CD8-positive, alpha-beta memory T cell (primary cell): ENCODE measurements at places on chromosomes 12 and 14. TPM values are rescaled to one million over a fixed set of nuclear protein-coding genes. Genes with fewer than 3 reads are reported as not detected.

DNA sequence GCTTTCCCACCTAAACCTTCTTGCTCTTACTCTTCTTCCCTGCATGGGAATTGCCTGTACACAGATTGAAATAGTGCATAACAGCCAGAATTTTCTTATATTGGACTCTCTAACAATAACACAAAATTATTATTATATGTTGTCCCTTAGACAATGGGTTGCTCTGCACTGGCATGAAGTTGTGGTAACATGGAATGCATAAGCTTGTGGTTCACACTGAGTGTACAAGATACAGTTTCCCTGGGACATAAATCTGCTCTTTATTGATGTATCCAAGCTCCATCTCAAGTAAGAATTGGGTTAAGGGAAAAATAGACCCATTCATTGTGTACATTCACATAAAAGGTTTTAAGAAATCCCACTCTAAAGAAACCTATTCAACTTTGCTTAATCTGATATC is 114.4 kb upstream of the NTF3 start:
- DNase-seq = no peak

DNA sequence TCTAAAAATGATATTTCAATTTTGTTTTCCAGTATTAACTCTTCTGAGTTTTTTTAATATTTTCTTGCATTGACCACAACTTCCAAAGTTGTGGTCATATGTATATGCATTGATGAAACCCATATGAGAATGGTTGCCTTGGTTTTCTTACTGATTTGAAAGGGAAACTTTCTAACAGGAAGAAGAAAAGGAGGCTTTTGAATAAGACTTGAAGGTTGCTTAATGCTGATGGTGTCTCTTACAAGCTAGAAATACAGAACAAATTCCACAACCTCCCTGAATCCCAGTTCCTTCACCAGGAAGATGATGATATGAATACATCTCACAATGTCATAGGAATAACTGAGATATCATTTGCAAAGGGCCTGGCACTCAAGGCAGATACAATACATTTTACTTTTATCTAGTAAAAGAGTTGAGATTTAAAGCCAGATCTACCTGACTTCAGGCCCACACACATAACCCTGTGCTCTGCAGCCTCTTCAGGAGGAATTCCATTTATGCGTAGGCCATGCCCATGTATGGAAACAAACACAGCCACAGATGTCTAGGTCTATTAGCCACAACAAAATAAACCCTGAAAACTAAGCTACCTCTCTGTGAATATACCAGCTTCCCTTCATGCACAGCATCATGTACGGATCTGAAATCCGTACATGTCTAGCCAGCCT is 165.4 kb upstream of the PLEKHG7 start:
- no peak for DNase-seq

- DNase-seq = no peak
Observed at GRCh38 chr12:109783965-109784244, 49.3 kb downstream of the TRPV4 start.

DNA sequence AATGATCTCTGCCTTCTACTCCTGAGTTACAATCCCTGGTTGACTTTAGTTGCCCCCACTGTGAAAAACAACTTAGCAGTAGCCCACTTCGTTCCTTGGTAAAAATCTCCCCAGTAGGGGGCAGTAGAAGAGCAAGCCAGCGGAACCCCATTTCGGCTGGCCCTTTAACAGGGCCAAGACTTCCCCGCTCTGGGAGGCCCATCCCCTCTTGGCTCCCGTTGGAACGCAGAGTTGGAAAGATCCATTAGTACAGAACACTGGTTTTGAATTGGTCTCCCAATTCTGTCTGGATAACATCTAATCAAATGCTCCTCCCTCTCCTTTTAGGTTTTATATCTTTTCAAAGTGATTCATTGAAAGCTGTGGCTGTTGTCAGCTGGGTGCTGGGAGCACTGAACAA is 1133.3 kb downstream of the BCL11B start:
- peak; percentile 37 for DNase-seq

GRCh38 chr12:95789126-95790032 is 1.2 kb downstream of the NTN4 start:
- DNase-seq = no peak

- DNase-seq = no peak
Observed at GRCh38 chr12:132776816-132777568, 15.4 kb upstream of the ANKLE2 start.

DNA sequence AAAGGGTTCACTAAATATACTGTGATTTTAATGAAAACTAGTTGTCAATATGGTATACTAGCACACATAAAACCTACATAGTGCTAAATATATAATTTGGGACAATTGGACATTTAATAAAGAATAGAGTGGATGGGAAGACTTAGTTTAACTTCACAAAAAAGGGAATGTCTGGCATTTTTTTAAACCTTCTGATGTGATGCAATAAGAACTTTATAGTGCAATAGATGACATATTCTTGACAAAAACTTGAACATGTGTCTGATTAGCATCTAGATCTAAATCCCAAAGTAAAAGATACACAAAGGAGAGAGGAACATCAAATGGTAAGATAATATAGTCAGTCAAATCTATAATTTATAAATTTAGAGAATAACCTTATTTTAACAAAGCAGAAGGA is 488.3 kb upstream of the SYT1 start:
- DNase-seq = no peak

DNA sequence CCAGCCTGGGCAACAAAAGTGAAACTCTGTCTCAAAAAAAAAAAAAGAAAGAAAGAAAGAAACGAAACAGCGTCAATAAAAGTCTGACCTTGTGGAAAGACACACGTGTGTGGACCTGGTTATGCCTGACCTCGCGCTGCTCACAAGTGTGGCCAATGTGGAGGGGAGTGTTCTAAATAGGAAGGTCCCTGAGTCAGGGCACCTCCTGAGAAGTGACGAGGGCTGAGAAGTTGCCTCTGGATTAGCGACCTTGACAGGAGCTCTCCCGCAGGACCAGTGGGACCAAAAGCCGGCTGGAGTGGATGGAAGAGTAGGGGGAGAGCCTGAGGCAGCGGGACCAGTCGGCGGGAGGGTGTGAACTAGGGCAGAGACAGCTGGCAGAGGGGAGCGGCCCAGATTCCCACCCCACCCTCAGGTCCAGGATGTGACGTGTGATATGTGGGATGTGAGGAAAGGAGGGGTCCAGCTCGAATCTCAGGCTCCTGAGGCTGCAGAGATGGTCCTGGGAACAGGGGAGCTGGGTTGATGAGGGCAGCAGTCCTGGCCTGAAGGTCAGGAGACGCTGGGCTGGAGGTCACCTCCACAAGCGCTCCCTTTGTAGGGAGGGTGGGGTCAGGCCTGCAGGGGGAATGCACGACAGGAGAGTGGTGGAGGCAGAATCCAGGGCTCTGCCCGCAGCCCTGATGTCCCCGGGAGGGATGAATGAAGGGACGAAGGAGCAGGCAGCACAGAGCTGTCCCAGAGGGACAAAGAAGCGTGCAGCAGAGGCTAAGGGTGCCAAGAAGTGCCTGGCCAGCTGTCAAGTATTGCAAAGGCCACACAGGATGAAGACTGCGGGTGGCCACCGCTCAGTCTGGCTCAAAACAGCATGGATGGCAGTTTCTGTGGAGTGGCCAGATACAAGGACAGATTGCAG is 24.8 kb upstream of the GPR68 start:
- no peak for DNase-seq

DNA sequence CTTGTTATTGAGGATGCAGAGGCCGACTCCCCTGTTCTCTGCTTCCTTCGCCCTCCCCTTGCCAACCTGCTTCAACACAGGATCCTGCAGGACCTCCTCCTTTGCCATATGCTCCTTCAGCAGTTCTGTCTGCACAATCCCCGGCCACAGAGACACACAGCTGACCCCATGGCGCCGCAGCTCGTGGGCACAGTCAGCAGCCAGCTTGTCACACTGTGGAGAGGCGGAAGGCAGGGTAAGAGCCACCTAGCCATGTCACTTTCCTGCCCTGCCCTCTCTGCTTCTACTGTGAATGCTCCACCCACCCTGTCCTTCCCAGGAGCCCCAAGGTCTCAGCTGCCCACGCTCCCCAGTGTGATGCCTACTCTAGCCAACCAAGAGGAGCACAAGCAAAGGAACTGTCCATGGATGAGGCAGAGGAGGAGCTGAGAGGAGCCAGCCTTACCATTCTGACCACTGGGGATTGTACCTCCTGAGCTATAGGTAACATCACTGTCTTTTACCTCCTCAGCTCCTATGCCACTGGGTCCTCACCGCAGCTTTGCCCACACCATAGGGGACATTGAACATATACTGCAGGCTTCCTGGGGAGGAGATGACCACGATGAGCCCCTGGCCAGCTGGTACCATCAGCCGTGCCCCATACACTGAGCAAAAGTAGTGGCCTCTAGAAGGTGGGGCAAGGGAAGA is 7.3 kb downstream of the DHRS1 start:
- no peak for DNase-seq

DNA sequence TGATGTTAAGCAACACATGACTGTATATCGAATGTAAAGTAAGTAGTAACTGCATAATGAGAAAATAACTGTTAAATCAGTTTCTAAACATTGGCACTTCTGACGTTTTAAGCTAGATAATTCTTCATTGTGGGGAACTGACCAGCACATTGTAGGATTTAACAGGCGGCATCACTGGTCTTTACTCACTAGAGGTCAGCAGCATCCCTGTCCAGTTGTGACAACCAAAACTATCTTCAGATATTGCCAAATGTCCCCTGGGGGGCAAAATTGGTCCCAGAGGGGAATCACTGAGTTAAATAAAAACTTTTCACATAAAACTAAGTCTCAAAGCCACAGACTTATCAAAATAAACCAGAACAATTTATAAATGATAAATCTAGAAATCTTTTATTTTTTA is 65.3 kb downstream of the BLTP3B start:
- no peak for DNase-seq

- DNase-seq = no peak
Observed at GRCh38 chr14:61420326-61420725, 98.9 kb downstream of the PRKCH start.

DNA sequence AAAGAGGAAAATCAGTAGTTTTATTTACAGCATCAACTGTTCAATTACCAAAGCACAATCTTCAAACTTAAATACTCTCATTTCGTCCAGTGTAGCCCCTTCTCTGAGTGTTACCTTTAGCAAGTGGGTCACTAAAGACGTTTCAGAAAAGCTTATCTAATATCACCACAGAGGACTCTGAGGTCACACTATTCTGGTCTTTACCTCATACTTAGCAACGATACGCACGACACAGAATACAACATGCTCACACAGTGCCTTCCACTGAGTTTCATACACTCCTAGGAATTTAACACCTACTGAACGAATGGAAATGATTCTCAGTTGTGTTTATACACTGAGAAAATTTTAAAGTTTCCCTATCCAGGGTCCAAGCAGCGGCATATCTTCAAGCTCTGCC is 2.0 kb downstream of the SYT10 start:
- no peak for DNase-seq

DNA sequence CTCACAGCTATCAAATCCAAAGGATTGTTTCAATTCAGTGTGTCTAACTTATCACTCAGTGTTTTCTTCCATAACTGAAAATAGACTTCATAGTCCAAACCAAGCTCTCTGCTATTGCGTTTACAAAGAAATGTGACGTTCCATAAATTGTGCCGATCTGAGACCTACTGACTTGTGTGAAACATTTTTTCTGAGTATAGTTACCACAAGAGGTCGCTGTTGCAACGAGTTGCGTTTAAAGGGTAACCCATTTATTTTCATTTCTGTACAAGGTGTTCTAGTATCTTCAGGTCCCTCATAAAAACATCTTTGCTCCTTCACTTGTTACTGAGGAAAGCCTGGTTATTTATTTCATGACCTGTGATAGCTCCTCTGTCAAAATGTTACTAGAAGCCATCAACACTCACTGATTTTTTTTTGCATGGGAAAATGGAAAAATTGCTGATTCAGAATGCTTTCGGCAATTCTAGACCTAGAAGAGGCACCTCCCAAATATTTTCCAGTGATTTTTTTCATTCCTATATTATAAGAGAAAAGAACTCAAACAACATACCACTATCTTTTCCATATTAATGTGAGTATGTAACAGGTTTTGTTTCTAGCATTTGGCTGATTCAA is 60.9 kb upstream of the OR4E1 start:
- peak; percentile 23 for DNase-seq

DNA sequence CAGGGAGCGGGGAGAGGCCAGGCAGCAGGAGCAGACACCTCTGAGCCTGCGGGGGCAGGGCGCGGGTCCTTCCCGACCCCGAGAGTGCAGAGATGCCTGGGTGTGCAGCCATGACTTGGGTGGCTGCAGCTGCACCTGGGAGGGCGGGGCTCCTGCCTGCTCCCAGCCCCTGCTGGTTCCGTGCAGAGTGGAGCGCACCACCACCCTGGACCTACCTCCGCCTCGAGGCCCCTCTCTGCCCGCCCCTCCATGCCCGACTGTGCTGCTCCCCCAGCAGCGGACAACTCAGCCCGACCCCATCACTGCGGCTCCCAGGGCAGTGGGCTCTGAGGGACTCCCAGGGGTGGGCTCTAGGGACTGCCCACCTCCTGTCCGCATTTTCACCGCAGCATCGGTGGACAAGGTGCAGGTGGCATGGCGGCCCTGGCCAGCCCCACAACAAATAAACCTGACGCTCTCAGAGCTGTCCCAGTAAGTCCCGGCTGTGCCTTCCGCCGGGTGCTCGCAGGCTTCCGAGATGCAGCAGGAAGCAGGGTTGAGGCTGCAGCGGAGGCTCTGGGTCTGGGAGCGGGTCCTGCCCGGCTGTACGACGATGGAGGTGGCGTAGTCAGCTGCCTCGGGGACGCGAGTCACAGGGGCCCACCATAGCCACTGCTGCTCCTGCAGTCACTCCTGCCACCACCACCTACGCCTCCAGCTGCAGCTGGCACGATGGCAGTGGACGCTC is 392.0 kb upstream of the CCDC196 start:
- DNase-seq = no peak

DNA sequence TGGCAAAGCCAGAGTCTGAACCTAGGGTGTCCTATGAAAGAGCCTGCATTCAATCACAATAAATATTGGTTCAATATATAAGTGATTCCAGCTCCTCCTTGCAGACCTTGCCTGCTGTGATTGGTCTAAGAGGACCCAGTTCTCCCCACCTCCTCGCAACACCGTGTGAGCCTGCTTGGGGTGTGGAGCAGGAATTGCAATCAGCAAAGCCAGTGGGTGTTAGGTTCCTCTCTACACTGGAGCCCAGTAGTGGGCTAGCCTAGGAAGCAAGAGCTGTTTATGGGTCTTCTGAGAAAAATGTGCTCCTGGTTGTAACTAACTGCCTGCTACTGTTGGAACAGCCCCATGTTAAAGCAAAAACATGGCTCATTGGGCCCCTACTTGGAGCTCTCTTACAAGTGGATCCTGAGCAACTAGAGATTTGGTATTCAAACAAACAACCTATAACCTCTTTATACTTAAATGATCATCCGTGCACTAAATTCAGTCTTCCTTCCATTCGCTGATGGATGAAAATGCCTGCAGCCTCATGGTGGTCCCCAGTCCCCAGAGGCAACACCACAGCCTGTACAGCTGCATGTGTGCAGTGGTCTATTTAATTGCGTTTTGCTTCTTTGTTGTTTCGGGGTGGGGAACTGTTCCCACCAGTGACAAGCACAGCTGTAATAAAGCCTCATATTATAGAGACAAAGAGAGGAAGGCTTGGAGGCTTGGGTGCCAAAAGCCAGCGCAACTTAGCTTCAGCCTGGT is 3.7 kb upstream of the SELPLG start:
- no peak for DNase-seq

PTPN21 gene
- polyA plus RNA-seq = not detected

PRIMA1 gene
- polyA plus RNA-seq = not detected

CLEC4C gene
- not detected for polyA plus RNA-seq

CFAP73 gene
- polyA plus RNA-seq = not detected

IL31 gene
- not detected for polyA plus RNA-seq

CLEC2D gene
- polyA plus RNA-seq = 311 TPM

LIN7A gene
- polyA plus RNA-seq = not detected

ENTPD5 gene
- 8.5 TPM for polyA plus RNA-seq

BATF gene
- 60.4 TPM for polyA plus RNA-seq

TXNDC16 gene
- 1.8 TPM for polyA plus RNA-seq

SDR9C7 gene
- not detected for polyA plus RNA-seq
